Activated CD4-positive, alpha-beta memory T cell treated with anti-CD3 and anti-CD28 coated beads for 36 hours (primary cell): ENCODE measurements at places on chromosomes 1 and 21. TPM values are rescaled to one million over a fixed set of nuclear protein-coding genes. Genes with fewer than 3 reads are reported as not detected.

SMYD3 gene
- total RNA-seq = 16.6 TPM

CFAP107 gene
- total RNA-seq = not detected

PPIAL4G gene
- 0.12 TPM for total RNA-seq

CENPF gene
- 92.4 TPM for total RNA-seq

UBE2Q1 gene
- total RNA-seq = 82.5 TPM

FCN3 gene
- not detected for total RNA-seq

ZNF692 gene
- 60.4 TPM for total RNA-seq

KPRP gene
- not detected for total RNA-seq

HSD3B1 gene
- total RNA-seq = not detected

GBP7 gene
- total RNA-seq = not detected

OR2AK2 gene
- total RNA-seq = not detected

OR2L2 gene
- total RNA-seq = not detected

MEX3A gene
- total RNA-seq = 0.51 TPM

C1orf94 gene
- total RNA-seq = not detected

DNA sequence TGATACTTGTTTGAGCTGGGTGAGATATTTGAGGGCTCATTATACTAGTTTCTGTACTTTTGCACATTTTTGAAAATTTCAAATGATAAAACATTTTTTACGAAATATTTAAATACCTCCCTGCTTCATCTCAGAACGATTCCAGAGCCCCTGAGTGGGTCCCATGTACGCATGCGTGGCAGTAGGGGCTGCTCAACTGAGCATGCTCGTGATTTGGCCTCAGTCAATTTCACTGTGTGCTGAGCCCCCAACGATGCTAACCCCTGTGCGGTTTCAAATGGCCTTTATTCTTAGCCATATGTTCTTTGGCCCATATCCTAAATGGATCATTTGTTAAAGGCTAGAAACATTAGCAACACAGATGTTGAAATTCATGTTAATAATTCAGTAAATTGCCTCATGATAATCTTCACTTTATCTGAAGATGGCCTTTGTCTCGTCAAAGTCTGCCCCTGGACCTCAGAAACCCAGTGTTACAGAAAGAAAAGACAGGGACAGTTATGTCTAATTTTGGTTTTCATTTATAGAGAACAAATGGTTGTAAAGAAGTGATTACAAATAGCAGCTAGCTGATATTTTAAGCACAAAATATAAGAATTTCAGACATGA, 108.2 kb downstream of the MRPS6 start:
- H3K4me3 ChIP-seq = no peak overlapping the region
- no peaks in the 10 kb centered on the region for H3K4me1 ChIP-seq
- H3K36me3 ChIP-seq = peaks cover 7% of the 10 kb centered on the region
- H3K27me3 ChIP-seq = no peaks in the 10 kb centered on the region
- no peak for DNase-seq
- no peak overlapping the region for H3K27ac ChIP-seq

DNA sequence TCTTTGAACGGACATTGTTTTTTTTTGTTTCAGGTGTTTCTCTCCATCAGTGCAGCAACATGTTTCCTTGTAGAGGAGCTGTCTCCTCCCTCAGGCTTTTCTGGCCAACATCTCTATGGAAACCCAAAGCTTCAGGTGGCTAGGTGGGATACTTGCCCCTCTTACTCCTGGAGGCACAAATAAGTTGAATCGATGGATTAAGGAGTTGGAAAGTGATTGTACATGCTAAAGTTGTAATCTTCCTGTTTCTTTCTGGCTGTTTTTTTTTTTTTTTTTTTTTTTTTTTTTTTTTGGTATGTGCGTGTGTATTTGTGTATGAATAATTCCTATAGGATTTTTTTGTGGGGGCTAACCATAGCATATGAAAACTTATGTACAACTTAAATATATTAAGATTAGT, 10.6 kb downstream of the USP25 start:
- peaks cover 75% of the 10 kb centered on the region for H3K4me1 ChIP-seq
- DNase-seq = no peak
- peaks cover 7% of the 10 kb centered on the region for H3K36me3 ChIP-seq
- no peak overlapping the region for H3K4me3 ChIP-seq
- H3K27ac ChIP-seq = no peak overlapping the region
- no peaks in the 10 kb centered on the region for H3K27me3 ChIP-seq

DNA sequence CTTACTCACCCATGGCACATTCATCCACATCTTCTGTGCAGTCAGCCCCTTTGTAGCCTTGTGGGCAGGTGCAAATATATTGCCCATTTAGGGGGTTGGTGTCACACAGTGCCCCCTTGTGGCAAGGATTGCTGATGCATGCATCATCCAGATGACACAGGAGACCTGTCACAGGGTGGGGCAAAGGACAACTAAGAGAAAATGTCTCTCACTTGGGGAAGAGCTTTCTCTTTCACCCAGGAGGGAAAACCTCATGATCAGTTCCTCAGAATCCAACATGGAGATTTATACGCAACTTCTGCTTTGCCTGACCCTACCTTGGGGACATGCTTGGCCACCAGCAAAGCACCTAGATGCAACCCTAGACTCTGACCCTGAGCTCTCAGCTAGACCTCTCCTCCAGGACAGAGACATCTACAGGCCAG, 71.8 kb upstream of the ADAM30 start:
- peak; percentile 89 for DNase-seq
- peaks cover 6% of the 10 kb centered on the region for H3K4me1 ChIP-seq
- peaks cover 44% of the 10 kb centered on the region for H3K36me3 ChIP-seq
- no peak overlapping the region for H3K4me3 ChIP-seq

DNA sequence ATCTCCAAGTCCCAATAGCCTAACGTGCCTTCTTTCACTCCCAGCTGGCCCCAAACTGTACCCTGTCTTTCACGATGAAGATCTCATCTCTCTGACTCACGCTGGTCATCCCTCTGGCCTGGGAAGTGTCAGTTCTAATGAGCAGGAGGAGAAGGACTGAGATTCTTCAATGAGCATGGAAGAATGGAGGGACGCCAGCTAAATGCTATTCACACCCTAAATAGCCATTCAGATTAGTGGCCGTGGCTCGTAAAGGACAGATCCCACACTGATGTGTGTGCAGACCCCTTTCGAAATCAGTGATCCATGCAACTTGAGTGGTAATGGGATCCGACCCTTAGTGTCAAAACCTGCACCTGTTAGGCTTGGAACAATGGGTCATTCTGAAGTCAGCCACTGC, 75.9 kb upstream of the SMYD2 start:
- no peaks in the 10 kb centered on the region for H3K36me3 ChIP-seq
- no peak for DNase-seq
- no peak overlapping the region for H3K27ac ChIP-seq
- H3K27me3 ChIP-seq = peaks cover 2% of the 10 kb centered on the region
- no peaks in the 10 kb centered on the region for H3K4me1 ChIP-seq

DNA sequence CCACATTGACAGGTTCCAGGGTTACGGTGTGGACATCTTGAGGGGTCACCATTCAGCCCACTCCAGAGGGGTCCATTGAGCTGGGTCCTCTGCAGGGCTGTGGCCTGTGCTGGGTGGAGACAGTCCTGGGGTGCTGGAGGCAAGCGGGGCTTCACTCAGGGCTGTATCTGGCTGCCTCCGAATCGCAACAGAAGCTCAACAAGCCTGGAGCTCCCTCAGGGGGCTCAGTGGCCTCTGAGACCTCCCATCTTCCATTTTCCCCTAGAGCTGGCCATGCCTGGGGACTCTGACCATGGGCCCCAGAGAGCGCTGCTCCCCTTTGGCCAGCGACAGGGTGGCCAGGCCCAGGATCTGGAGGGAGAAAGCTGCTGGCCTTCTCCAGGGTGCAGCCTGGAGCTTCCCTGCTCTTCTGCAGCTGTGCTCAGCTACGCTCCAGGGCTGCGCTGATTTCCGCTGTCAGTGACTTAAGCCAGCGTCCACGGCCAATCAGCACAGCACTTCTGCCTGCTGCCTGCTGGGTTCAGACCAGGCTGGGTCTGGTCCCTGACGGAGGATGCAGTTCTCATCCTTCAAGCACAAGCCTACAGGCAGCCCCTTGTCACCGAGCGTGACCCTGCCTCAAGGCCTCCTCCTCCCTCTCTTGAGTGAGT, 45.0 kb upstream of the ADARB1 start:
- H3K27ac ChIP-seq = no peak overlapping the region
- H3K27me3 ChIP-seq = peaks cover 17% of the 10 kb centered on the region
- DNase-seq = no peak
- no peaks in the 10 kb centered on the region for H3K4me1 ChIP-seq

DNA sequence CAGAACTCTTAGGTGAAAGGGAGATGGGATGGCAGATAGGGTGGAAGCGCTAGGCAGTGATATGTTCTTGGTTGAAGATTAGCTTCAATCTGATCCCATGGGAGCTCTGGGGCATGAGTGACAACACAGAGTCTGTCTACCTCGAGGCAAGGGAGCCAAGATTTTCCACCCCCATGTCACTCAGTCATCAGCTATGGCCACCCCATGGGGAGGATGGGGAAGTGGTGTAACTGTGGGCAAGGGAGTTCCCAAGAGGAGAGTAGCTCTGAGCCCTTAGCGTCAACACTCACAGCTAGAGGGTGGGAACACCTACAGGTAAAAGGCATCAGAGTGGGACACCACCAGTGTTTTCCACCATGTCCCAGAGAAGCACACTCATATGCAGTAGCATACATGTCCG, 30.3 kb upstream of the C1QA start:
- no peak overlapping the region for H3K4me3 ChIP-seq
- H3K4me1 ChIP-seq = no peaks in the 10 kb centered on the region
- no peak overlapping the region for H3K27ac ChIP-seq
- H3K36me3 ChIP-seq = no peaks in the 10 kb centered on the region
- H3K27me3 ChIP-seq = peaks cover 16% of the 10 kb centered on the region

- H3K36me3 ChIP-seq = no peaks in the 10 kb centered on the region
- no peak for DNase-seq
- no peak overlapping the region for H3K4me3 ChIP-seq
- H3K4me1 ChIP-seq = no peaks in the 10 kb centered on the region
Measured at GRCh38 chr1:244336232-244336899, 115.3 kb downstream of the ADSS2 start.

- DNase-seq = no peak
- no peaks in the 10 kb centered on the region for H3K36me3 ChIP-seq
- no peak overlapping the region for H3K27ac ChIP-seq
- peaks cover 12% of the 10 kb centered on the region for H3K27me3 ChIP-seq
Measured at GRCh38 chr1:30410153-30410851, 313.1 kb downstream of the MATN1 start.

- H3K4me1 ChIP-seq = peaks cover 6% of the 10 kb centered on the region
- DNase-seq = no peak
- no peak overlapping the region for H3K27ac ChIP-seq
- H3K4me3 ChIP-seq = no peak overlapping the region
- H3K27me3 ChIP-seq = peaks cover 13% of the 10 kb centered on the region
Measured at GRCh38 chr1:13832536-13832935, 132.5 kb downstream of the PRDM2 start.
